ENCODE measurements at places on chromosomes 13 and 19. TPM values are rescaled to one million over a fixed set of nuclear protein-coding genes. Genes with fewer than 3 reads are reported as not detected.

- DNase-seq, result no peak
These were observed 41.5 kb upstream of the C13orf46 start for GRCh38 chr13:114015111-114015968.

DNA sequence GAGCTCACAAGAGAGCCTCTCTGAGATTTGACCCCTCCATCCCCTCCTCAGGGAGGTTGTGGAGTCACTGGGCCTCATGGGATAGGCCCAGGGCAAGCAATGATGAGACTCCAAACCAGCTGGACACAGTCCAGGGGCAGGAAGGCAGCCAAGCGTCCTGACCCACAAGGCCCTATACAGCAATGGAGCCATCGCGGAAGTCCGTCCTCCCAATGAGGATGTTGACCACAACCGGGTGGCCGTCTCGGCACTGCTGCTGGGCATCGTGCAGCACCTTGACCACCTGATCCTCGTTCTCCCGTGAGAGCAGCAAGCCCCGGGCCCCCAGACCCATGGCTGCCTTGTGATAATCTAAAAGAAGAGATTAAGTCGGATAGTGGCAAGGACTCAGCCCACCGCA lies 7.9 kb downstream of the SYDE1 start:
- DNase-seq, result no peak

DNA sequence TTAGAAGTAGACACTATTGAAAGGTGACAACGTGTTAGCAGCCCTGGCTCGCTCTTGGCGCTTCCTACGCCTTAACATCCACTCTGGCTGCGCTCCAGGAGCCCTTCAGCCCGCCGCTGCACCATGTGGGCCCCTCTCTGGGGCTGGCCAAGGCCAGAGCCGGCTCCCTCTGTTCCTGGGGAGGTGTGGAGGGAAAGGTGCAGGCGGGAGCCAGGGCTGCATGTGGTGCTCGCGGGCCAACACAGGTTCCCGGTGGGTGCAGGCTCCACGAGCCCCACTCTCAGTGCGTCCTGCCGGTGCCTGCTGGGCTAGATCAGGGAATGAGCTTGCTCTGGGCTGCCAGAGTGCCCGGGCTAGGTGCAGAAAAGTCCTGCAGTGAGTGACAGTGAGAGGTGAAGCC lies 1284.3 kb downstream of the OLFM4 start:
- no peak for DNase-seq

DNA sequence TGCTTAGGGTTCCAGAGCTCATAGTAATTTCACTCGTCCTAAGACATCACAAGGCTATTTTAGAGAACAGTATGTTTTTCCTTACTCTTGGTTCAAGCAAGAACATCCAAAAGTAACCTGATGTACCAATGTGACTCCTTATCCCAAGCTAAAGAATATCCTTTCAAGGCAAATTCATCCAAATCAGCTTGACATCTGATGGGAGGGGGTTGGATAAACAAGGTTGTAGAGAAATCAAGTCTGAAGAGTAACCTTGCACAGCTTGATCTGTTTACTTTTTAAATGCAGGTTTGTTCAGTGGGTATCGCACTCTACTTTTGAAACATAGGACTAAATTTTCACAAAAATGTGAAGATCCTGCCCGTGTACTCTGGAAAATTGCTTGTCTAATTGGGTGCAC lies 201.2 kb downstream of the GGACT start:
- no peak for DNase-seq

DNA sequence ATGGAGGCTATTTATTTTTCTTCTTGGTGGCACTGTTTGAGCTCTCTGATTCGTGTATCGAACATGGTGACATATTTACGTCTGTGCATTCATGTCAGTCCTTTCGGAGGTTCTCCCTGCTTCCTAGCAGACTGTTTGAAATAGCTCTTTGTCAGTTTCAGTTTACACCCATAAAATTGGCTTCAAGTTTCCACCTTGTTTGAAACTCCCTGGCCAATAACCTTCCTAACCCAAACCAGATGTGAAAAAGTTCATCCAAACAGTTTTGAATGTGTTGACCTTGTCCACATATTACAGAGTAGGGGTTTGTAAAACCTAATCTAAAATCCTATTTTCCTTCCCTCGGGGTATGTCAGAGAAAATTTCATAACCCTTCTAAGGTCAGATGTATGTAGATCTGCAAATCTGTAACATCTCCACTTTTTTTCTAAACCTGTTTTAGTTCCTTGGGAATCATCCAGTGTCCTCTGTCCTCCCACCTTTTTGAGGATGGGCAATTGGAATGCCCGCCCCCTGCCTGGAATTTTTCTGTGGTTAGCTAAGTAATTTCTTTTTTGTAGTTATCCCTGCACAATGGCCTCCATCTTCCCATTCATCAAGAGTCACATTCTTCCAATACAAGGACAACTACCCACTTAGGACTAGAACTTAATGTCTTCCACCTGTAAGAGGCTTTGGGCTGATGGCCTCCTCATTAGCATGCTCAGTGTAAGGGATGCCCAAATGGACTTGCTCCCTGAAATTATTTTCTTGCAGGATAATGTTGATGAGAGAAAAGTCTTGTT lies 499.8 kb downstream of the GPC6 start:
- no peak for DNase-seq

GRCh38 chr13:112450904-112451240 lies 74.7 kb downstream of the SPACA7 start:
- DNase-seq, result no peak

- no peak for DNase-seq
These were observed 579.1 kb downstream of the GPC6 start for GRCh38 chr13:93805736-93806135.

GRCh38 chr13:99062593-99062992 lies 84.7 kb upstream of the DOCK9 start:
- DNase-seq, result no peak

DNA sequence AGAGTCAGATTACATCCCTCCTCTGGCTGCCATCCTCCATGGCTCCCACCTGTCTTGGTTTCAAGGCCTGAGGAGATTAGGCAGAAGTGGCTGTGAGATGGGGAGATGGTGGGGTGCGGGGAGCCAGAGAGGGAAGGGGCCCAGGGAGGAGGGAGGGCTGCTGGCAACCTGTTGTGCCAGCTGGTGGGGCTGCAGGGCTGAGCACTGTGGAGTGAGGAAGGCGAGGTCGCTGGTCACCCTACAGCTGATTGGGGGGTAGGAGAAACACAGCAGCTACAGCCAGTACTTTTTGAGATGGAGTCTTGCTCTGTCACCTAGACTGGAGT lies 48.3 kb downstream of the CD320 start:
- DNase-seq, result peak; percentile 25

DNA sequence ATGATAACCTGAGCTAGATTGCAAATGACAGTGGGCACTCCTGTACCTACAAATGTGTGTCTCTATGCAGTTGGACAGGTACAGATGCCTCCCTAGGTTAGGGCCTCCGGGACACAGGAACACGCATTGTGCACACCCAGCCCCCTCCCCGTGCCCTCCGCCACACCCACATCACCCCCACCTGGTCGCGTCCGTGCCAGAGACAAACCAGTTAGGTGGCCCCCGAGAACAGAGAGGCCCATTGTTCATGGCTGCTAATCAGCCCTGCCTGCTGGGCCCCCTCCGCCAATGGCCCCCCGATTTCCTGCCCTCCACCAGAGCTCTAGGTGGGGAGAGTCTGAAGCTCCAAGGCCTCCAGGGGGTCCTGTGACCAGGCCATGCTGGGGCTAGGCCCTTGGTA lies 13.7 kb downstream of the NRTN start:
- no peak for DNase-seq

DNA sequence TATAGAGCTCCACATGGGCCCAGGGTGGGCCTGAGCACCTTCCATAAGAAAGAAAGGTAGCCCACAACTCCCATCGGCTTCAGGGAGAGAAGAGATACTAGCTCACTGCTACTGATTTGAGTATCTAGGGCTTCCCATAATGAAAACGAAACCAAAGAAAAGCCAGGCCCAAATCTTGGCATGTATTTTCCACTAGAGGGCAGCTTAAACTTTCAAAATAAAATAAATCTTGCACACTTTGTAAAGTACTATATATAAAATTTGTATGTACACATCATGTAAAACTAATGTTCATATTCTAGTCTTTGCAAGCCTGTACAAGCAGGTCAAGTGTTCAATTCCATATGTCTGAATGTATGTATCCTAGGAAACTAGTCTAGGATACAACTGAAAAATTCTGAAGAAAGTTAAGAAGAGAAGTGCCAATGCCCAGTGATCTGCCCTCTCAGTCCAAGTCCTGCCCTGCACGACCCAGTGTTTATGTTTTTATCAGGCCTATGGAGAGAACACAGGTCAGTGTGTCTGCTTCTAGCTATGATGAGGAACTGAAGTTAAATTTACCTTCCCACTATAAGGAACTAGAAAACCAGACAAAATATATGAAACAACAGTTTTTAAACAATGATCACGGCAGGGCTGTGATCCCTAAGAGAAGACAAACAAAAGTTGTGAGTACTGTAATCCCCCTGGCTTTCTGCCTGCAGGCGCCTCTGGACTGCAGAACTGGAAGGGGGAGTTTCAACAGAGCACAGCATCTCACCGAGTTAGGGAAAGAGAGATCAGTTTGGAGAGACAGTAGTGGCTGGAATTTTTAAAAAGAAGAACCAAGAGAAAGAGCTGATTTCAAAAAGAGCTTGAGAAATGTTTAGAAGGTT lies 475.7 kb downstream of the UQCRFS1 start:
- DNase-seq, result no peak

- no peak for DNase-seq
These were observed 9.1 kb upstream of the CERS1 start for GRCh38 chr19:18905058-18905456.

DNA sequence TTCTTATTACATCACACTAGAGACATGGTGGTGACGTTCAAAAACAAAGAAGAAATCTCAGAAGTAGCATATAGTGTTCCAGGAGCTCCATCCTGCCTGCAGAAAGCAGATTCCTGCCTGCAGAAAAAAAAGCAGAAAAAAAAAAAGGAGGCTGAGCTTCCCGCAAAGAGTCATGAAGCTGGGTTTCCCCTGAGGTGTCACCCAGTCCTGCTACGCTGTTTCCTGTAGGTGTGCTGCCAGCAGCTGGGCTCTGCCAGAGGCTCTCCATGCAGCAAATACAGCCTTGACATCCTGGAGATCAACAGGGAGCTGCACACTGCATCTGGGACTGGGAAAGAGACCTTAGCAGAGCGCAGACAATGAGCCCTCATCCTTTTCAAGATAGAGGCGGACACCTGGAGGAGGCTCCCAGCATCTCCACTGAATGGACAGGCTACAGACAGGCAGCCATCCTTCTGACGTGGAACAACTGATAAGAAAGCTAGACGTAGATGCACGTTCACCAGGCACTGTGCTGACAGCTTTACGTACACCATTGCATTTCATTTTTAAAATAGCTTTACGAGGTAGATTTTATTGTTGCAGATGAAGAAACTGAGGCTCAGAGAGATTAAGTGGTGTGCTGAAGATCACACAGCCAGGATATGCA lies 350.9 kb downstream of the FOXO1 start:
- no peak for DNase-seq

GRCh38 chr19:56110515-56111448 lies 10.3 kb downstream of the ZNF787 start:
- DNase-seq, result no peak

- no peak for DNase-seq
These were observed 2.0 kb downstream of the CAB39L start for GRCh38 chr13:49441846-49442245.

GRCh38 chr13:66887088-66887487 lies 343.0 kb downstream of the PCDH9 start:
- DNase-seq, result peak; percentile 34

- no peak for DNase-seq
These were observed 5.9 kb downstream of the ANGPTL6 start for GRCh38 chr19:10096615-10096963.

DNA sequence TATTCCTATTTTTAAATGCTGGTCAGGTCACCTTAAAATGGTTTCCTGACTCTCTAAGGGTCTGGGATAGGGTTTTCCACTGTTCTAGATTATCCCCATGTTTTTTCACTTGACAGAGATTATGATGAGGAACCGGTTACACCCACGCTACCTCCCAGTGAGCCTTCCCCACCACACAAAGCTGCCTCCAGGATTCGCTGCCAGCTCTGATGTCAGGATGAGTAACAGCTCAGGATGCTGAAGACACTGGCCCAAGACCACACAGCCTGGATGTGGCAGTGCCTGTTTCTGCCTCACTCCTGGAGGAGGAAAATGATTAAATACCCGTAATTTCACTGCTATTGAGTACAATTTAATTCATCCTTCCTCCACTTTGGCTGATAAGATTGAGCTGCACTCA lies 22.9 kb downstream of the ZNF114 start:
- no peak for DNase-seq

DNA sequence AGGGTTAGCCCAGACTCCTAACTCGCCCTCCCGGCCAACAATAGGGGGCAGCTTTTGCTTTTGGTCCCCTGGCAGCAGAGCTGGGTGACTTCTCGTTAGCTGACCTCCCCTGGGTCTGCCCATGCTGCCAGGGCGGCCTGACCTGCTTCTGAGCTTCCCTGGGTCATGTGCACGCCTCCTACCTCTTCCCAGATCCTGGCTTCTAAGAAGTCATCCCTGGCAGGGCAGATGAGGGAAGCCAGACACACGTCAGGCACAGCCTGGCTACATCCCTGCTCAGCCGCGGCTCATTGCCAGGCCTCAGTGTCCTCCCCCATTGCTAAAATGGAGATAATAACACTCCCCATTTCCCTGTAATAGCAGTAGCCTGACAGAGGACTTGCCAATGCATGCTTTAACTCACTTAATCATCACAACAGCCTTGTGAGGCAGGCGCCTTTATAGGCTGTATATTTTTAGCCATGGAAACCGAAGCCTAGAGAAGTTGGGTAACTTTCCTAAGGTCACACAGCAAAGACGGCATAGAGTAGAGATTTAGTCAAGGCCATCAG lies 2.1 kb downstream of the KCNK6 start:
- peak; percentile 70 for DNase-seq

Gene IGFL3
- total RNA-seq, result not detected

Gene SELENOV
- total RNA-seq, result not detected

Gene GATAD2A
- total RNA-seq, result 66.3 TPM

Gene KIR2DL1
- total RNA-seq, result 0.20 TPM

Gene LRG1
- 11.2 TPM for total RNA-seq

Gene KIR3DL1
- total RNA-seq, result 0.76 TPM
